ENCODE measurements at places on chromosomes 16 and 17. TPM values are rescaled to one million over a fixed set of nuclear protein-coding genes. Genes with fewer than 3 reads are reported as not detected.
A peak's percentile ranks its signal among the peaks of the same experiment; 100 is the strongest.

Gene KCNAB3
- 11.9 TPM for total RNA-seq

Gene KRTAP1-5
- total RNA-seq = not detected

Gene CDRT15
- not detected for total RNA-seq

Gene PAQR4
- total RNA-seq = 41.4 TPM

Gene SLX4
- total RNA-seq = 10.8 TPM

Gene NUDT21
- 288 TPM for total RNA-seq

Gene ACAP1
- 774 TPM for total RNA-seq

Gene ATP2A1
- 3.1 TPM for total RNA-seq

DNA sequence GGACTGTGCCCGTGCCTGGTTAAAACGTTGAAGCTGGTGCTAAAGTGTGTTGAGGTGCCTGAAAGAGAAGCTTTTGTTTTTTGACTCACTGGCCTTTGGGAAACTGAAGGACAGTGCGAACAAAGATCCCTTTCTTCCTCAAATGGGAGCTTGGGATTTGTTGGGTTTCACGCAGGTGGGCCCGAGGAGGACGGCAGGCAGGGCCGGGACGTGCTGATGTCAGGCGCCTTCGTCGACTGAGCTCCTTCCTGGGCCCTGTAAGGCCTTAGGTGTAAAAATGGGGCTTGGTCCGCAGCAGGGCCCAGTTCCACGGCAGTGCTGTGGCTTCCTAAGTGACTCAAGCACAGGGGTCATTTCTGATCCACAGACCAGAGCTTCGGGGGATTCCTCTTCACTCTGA, 106.9 kb downstream of the BANP start:
- no peaks in the 10 kb centered on the region for H3K4me1 ChIP-seq
- H3K4me3 ChIP-seq = no peak overlapping the region
- no peak for ATAC-seq
- H3K27ac ChIP-seq = no peak overlapping the region
- H3K27me3 ChIP-seq = no peaks in the 10 kb centered on the region

- H3K36me3 ChIP-seq = no peaks in the 10 kb centered on the region
- no peak for ATAC-seq
- H3K4me3 ChIP-seq = no peak overlapping the region
- no peaks in the 10 kb centered on the region for H3K4me1 ChIP-seq
- peaks cover 22% of the 10 kb centered on the region for H3K27me3 ChIP-seq
- H3K27ac ChIP-seq = no peak overlapping the region
Observed at GRCh38 chr17:55743103-55743679, 7.7 kb upstream of the PCTP start.

DNA sequence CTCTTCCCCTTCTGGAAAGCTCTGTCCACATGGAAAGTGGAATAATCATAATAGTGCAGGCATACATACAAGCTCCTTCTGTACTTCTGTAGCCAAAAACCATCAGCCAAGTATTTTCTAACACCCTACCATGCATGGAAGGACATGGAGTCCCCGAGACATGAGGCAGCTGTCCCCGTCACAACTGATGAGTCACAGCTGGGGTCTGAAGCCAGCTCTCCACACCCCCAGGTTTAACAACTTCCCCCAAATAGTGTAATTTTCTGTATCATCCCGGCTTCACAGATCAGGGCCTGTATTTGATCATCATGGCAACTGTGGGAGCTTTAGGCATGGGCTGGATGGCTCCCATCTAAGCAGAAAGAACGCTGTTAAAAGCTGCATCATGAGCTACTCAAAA, 16.6 kb downstream of the C16orf96 start:
- no peak for ATAC-seq
- H3K36me3 ChIP-seq = no peaks in the 10 kb centered on the region
- no peak overlapping the region for H3K4me3 ChIP-seq
- H3K27me3 ChIP-seq = no peaks in the 10 kb centered on the region

DNA sequence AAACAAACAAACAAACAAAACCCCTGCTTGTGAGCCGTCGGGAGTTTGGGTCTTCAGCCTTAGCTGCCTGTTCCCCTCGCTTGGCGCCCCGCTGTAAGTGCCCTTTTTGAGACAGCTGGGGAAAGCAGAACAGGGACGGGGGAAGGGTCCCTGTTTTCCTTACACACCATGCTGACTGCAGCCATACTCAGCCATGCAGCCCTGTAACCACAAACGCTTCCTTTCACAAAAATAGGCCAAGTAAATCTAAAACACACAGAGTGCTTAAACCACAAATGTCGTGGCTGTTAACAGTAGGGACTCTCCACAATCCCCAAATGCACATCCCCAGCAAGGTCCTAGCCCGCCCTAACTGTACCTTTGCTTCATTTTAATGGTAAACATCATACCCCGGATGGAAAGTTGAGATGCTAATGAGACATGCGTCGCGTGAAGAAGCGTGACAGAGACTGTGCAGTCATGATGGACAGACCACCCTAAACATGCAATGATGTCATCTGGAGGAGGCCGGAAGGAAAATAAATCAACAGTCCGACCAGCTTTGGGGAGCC, 129.9 kb downstream of the MGAT5B start:
- peak overlapping the region; percentile 93 for H3K27ac ChIP-seq
- peaks cover 24% of the 10 kb centered on the region for H3K4me1 ChIP-seq
- no peaks in the 10 kb centered on the region for H3K27me3 ChIP-seq
- peak overlapping the region; percentile 77 for H3K4me3 ChIP-seq
- H3K36me3 ChIP-seq = no peaks in the 10 kb centered on the region

DNA sequence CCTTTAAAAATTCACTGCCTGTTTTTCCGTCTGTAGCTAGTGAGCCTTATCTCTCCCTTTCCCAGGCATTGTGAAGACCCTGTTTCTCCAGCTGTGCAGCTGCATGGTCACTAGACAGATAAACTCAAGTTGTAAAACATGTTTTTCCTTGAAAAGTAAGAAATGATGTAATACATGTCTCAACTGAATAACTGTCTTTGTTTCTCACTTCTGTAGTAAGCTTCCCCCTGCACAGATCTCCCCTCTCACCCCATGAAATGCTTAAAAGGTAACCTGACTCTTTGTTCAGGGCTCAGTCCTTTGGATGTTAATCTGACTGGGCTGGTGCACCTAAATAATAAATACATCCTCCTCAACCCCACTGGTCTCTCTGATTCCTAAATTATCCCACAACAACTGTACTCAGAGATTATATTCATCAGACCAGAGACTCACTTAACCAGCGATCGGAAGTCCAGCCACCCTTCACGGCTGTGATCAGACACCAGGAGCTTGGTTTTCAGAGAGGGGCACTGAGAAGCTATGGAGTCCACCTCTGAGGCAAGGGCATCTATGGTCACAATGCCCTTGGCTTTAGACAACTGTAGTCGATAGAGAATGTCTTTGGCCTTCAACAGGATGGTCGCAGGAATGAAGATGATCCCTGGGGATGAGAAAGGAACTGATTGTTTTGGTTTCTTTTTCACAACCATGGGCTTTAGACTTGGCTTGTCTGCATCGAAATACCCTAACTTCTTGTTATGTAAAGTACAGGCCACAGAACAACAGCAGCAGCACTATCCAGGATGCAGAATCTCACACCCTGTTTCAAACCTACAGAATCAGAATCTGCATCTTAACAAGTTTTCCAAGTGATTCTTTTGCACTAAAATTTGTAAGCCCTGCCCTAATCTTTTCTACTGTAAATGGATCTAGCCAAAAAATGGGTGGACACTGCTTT, 15.4 kb downstream of the ACSM1 start:
- no peaks in the 10 kb centered on the region for H3K36me3 ChIP-seq
- no peak for ATAC-seq
- H3K4me3 ChIP-seq = no peak overlapping the region
- peaks cover 4% of the 10 kb centered on the region for H3K27me3 ChIP-seq

GRCh38 chr16:79713609-79714309, 113.2 kb upstream of the MAF start:
- H3K4me3 ChIP-seq = peak overlapping the region; percentile 10
- H3K27me3 ChIP-seq = no peaks in the 10 kb centered on the region
- H3K27ac ChIP-seq = no peak overlapping the region
- peaks cover 8% of the 10 kb centered on the region for H3K4me1 ChIP-seq

DNA sequence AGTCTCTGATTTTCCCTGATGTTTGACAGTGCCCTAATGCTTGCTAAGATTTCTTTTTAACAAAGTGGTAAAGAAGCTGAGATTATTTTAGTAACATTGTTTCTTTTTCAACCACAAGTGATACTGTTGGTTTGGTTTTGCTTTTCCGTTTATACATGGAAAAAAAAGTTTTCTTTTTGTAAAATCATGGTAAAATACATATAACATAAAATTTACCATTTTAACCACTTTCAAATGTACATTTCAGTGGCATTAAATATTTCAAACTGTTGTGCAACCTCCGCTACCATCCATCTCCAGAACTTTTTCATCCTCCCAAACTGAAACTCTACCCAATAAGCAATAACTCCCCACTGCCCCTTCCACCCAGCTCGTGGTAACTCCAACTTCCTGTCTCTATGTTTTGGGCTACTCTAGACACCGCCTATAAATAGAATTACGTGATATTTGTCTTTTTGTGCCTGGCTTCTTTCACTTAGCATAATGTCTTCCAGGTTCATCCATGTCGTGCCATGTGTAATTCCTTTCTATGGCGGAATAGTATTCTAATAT, 4.6 kb downstream of the CIITA start:
- H3K27me3 ChIP-seq = peaks cover 27% of the 10 kb centered on the region
- H3K4me3 ChIP-seq = peak overlapping the region; percentile 22
- H3K27ac ChIP-seq = no peak overlapping the region

GRCh38 chr16:14303182-14303618, 232.1 kb downstream of the MRTFB start:
- no peak for ATAC-seq
- H3K36me3 ChIP-seq = peaks cover 5% of the 10 kb centered on the region
- H3K4me1 ChIP-seq = peaks cover 7% of the 10 kb centered on the region
- peak overlapping the region; percentile 51 for H3K4me3 ChIP-seq
- no peak overlapping the region for H3K27ac ChIP-seq

- H3K27ac ChIP-seq = peak overlapping the region; percentile 73
- no peak for ATAC-seq
- H3K36me3 ChIP-seq = peaks cover 37% of the 10 kb centered on the region
- H3K27me3 ChIP-seq = no peaks in the 10 kb centered on the region
- H3K4me3 ChIP-seq = no peak overlapping the region
Observed at GRCh38 chr16:24051125-24051524, 205.0 kb upstream of the CACNG3 start.

- H3K4me1 ChIP-seq = peaks cover 6% of the 10 kb centered on the region
- peaks cover 36% of the 10 kb centered on the region for H3K36me3 ChIP-seq
- peak overlapping the region; percentile 28 for H3K27ac ChIP-seq
Observed at GRCh38 chr17:44087319-44087718, 16.8 kb downstream of the G6PC3 start.

- no peaks in the 10 kb centered on the region for H3K27me3 ChIP-seq
- H3K4me3 ChIP-seq = peak overlapping the region; percentile 29
- ATAC-seq = peak; percentile 20
- H3K4me1 ChIP-seq = peaks cover 14% of the 10 kb centered on the region
- no peaks in the 10 kb centered on the region for H3K36me3 ChIP-seq
Observed at GRCh38 chr16:11310997-11311561, 29.9 kb upstream of the PRM1 start.

GRCh38 chr16:49484451-49484849, 110.8 kb downstream of the C16orf78 start:
- H3K36me3 ChIP-seq = no peaks in the 10 kb centered on the region
- no peak for ATAC-seq
- no peak overlapping the region for H3K4me3 ChIP-seq
- H3K4me1 ChIP-seq = no peaks in the 10 kb centered on the region
- H3K27me3 ChIP-seq = peaks cover 4% of the 10 kb centered on the region

DNA sequence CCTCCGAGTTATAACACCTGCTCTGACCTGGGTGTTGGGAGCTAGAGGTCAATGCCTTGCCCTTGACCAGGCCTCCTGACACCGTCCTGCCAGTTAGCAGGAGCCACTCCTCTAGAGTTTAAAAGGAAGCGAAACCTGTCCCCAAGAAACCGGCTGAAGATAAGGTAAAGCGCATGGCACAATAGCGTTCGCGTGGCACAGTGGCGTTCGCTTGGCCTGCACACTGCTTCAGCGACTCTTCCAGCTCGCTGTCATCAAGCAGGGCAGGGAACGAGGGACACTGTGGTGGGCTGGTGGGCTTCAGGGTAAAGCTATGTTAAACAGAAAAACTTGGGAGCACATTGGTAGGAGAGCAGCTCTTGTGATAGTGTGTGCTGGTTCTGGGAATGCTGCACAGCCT, 28.2 kb upstream of the ETV4 start:
- H3K27me3 ChIP-seq = peaks cover 10% of the 10 kb centered on the region
- H3K4me3 ChIP-seq = no peak overlapping the region
- peaks cover 8% of the 10 kb centered on the region for H3K4me1 ChIP-seq
- H3K36me3 ChIP-seq = no peaks in the 10 kb centered on the region

- H3K4me1 ChIP-seq = no peaks in the 10 kb centered on the region
- H3K36me3 ChIP-seq = no peaks in the 10 kb centered on the region
- no peak overlapping the region for H3K4me3 ChIP-seq
- no peak for ATAC-seq
Observed at GRCh38 chr16:77679391-77679790, 42.9 kb upstream of the NUDT7 start.

DNA sequence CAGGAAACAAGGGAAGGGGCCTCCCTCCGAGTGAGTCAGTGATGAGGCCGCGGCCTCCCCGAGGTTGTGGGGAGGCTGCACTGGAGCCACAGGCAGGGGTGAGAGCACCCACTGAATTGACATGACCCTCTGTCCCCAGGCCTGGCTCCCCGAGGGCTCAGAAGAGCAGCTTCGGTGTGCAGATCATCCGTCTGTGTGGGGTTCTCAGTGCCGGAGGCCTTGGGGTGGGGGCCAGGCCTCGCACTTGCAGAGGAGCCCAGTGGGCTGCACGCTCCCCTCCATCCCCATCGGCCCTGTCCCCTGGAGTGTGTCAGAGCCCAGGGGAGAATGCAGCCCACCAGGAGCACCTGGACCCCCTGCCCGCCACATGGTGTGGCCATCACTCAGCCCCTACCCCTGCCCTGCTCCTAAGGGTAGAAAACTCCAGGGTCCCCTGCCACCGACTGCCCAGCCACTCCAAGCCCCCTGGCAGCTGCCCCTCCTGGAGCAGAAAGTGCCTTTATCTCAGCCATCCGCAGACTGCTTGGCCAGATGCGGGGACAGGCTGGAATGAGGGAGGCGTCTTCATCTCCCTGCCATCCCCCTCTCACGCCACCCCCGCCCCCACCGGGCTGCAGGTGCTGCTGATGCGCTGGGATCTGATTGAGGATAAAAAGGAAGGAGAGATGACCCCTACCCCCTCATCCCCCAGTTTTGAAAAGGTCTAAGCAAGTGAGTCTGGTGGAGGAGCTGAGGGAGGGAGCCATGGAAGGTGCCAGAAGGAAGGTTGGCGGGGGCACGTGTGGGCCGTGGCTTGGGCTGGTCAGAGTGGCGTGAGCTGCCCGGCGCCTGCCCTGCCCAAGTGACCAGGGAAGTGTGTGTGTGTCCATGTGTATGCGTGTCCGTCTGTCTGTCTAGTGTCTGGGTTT, 358.3 kb downstream of the SEC14L1 start:
- peak overlapping the region; percentile 61 for H3K27ac ChIP-seq
- H3K4me1 ChIP-seq = peaks cover 5% of the 10 kb centered on the region
- H3K27me3 ChIP-seq = no peaks in the 10 kb centered on the region

DNA sequence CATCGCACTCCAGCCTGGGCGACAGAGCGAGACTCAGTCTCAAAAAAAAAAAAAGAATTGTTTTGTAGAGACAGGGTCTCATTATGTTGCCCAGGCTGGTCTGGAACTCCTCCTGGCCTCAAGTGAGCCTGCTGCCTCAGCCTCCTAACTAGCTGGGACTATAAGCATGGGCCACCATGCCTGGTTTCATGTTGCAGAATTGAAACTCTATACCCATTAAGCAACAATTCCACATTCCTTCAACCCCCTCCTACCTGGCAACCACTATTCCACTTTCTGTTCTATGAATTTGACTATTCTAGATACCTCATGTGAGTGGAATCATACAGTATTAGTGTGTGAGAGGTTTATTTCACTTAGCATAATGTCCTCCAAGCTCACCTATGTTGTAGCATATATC, 24.5 kb downstream of the RNF135 start:
- H3K27me3 ChIP-seq = no peaks in the 10 kb centered on the region
- H3K36me3 ChIP-seq = peaks cover 12% of the 10 kb centered on the region
- ATAC-seq = no peak
- no peak overlapping the region for H3K27ac ChIP-seq

All from activated T-helper 17 cell treated with anti-CD3 and anti-CD28 coated beads, Interleukin-2, amount 50 U/mL, for 72 hours (primary cell).